ENCODE measurements at places on chromosomes 6 and 20. TPM values are rescaled to one million over a fixed set of nuclear protein-coding genes. Genes with fewer than 3 reads are reported as not detected.

Gene NOTCH4
- total RNA-seq: 22.4 TPM

DNA sequence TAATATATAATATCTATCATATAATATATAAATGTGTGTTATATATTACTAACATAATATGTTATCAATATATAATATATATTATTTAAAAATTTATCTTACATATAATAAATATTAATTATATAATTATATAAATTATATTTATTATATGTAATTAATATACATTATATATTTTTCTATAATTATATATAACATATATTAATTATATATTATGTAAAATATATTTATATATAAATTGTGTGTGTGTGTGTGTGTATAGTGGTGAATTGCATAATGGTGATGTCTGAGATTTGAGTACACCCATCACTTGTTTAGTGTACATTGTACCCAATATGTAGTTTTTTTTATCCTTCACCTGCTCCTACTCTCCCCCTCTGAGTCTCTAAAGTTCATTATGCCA is 205.9 kb upstream of the KCNG1 start:
- DNase-seq: no peak

Gene ARMC12
- not detected for total RNA-seq

- no peak for DNase-seq
Measured at GRCh38 chr6:95576218-95576997, 927 bp upstream of the MANEA start.

- DNase-seq: peak; percentile 18
Measured at GRCh38 chr20:4169360-4170190, 154.2 kb upstream of the RNF24 start.

DNA sequence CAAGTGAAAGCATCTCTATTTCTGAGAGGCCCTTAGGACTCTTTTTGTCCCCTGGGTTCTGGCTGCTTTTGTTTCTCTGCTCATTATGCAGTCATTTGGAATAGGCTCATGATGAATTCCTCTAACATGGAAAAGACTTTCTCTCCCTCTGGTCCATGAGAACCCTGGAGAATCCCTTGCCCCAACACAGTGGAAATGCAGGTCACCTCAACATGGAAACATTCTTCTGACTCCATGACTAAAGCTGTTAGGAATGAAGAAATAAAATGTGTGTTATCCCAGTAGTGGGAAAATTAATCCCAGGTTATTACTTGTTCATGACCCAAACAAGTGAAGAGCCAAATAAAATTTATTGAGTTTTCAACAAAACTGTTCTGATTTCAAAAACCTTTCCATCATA is 458.6 kb downstream of the EPM2A start:
- DNase-seq: no peak

Gene UBE2C
- 1.1 TPM for total RNA-seq

DNA sequence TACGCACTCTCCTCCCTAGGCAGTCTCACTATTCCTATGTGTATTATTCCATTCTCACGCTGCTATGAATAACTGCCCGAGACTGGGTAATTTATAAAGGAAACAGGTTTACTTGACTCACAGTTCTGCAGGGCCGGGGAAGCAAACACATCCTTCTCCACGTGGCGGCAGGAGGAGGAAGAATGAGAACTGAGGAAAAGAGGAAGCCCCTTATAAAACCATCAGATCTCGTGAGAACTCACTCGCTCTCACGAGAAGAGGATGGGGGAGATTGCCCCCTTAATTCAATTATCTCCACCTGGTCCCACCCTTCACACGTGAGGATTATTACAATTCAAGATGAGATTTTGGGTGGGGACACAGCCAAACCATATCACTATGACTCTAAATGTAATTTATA is 61.9 kb downstream of the ECT2L start:
- DNase-seq: no peak

GRCh38 chr20:19975901-19976300 is 41.3 kb upstream of the NAA20 start:
- DNase-seq: peak; percentile 52

Gene FKBP1C
- 0.40 TPM for total RNA-seq

- DNase-seq: no peak
Measured at GRCh38 chr20:34301587-34302311, 1.4 kb downstream of the AHCY start.

DNA sequence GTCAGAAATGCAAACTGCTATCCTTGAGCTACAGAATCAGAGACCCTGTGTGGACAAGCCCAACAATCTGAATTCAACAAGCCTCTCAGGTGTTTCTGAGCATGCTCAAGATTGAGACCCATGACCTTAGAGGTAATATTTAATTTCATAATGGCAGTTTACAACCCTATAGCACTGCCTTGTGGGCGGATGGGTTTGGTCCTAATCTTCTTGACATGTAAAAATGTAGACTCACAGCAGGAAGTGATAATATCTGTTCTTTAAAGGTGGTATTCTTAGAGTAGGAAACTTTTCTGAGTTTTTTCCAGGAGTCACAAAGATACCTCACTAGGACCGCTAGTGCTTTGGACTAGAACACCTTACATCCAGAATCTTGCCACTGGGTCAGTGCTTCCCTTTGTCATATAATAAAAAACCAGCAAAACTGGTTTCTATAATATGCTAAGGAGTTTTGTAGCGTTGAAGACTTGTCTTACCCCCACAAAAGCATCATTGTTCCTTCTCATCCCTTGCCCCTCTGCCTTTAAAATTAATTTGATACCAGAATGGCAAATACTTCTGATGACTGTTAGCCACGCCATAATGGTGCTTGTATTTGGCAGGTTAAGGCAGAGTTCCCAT is 52.6 kb downstream of the E2F3 start:
- no peak for DNase-seq

- no peak for DNase-seq
Measured at GRCh38 chr20:57122536-57123489, 143.6 kb downstream of the BMP7 start.

Gene AKAP7
- total RNA-seq: 10.3 TPM

Gene PET117
- total RNA-seq: 12.0 TPM

Gene SIRPG
- not detected for total RNA-seq

Gene NRSN1
- not detected for total RNA-seq

DNA sequence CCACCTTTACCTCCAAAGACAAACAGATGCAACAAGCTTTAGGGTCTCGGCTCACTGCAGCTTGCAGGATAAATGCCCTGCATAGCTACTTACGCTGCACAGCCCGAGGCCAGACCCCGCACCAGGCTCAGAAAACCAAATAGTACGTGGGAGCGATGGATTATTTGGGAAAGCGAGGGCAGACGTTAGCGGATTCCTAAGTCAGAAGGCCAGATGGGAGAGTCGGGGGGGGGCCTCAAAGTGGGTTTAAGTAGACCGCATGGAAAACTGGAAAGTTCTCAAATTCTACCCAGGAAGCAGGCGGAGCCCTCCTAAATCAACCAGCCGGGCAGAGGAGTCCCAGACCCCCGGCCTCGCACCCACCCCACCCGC is 382 bp downstream of the SFT2D1 start:
- DNase-seq: no peak

Gene DACT2
- total RNA-seq: 1.6 TPM

DNA sequence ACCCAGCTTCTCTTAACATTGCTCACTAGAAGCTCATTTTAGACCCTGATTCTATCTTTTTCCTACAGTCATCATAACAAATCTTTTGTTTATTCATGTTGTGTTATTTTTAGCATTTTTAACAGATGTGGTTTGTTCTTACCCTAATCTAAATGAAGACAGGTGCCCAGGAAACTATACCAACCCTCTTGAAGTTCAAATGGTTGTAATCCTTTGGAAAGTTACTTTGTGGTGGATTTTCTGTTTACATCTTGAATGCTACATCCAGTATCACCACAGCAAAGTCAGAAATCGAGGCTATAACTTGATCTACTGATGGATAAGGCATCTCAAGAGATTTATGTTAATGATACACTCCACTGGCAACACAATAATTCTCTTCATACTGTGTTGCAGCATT is 26.2 kb downstream of the SMAP1 start:
- no peak for DNase-seq

DNA sequence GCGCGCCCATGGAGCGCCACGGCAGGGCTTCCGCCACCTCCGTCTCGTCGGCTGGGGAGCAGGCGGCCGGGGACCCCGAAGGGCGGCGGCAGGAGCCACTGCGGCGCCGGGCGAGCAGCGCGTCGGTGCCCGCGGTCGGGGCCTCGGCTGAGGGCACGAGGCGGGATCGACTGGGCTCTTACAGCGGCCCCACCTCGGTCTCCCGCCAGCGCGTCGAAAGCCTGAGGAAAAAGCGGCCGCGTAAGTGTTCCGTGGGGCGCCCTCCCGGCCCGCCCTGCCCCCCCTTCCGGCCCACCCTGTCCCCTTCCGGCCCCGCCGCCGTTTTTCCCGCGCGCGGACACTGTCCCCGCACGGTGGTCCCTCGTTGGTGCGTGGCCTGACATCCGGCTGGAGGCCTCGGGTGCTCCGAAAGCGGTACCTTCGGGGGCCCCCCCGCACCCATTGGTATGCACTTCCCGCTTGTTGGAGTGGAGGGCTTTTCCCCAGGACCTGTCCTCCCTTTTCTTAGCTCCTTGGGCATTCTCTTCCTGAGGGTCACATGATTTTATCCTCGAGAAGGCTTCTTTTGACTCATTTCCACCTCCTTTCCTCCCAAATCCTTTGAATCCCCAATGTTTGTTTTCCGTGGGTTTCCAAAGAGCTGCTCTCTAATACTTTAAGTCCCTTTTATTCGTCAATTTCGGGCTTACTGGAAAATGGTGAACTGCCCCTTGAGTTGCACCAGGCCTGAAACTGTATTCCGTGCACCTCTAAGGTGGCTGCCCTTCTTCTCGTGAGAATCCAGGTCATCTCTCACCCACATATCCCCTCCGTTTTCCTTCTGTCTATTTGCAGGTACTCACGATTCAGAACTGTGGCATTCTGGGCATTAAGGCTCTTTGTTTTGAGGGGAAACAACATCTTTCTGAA is 556 bp downstream of the PANK2 start:
- DNase-seq: peak; percentile 59

GRCh38 chr6:5498579-5498899 is 237.2 kb downstream of the FARS2 start:
- DNase-seq: no peak

Gene SOX4
- 6.2 TPM for total RNA-seq

Gene SFTA2
- not detected for total RNA-seq

Gene CLIC5
- 279 TPM for total RNA-seq

DNA sequence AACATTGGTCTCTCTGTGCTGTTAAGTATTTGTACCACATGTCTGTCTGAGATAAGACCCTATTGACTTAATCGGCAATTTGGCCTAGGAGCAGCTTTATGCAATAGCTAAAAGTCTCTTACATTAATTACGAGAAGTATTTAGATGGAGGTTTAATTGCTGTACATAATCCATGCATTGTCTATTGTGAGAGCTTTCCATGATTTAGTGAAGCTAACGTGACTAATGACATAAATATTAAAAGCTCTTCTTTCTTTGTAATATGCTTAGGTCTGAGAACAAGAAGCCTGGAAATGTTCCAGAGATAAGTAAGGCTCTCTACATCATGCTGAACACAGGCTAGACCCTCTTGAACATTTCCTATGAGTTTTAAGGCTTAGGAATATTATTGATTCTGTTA is 32.7 kb upstream of the FAM83B start:
- DNase-seq: no peak

Gene SLC13A3
- total RNA-seq: 0.30 TPM

Data from Right ventricle myocardium superior (tissue), 1 donor.